ENCODE measurements at places on chromosomes 3 and 15.

DNA sequence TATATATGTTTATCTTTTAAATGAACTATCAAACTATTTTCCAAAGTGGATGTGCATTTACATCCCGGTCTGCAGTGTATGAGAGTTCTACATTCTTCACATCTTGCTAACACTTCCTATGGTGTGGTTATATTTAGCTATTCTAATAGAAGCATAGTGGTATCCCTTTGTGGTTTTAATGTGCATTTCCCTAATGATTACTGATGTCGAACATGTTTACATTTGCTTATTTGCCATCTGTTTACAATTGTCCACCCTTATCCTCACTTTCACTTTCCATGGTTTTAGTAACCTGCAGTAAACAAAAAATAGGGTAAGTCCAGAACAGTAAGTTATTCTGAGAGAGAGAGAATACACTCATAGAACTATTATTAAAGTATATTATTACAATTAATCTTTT lies 360.5 kb upstream of the NAALADL2 start:
- DNase-seq: no peak

DNA sequence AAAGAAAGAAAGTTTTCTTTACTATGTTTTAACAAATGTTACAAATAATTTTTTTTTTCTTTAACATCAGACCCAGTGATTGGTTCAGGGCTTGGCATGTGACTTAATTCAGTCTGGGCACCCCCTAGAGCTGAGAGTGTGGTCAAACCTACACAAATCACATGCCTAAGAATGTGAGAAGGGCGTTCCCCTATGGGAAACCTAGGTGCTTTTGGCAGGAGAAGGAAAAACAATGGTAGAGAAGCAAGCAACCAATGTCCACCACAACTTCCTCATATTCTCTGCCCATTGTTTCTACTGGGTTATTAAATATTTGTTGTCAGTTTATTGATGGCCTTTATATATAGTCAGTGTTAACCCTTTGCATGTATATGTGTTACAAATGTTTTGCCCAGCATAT lies 21.4 kb upstream of the PIAS1 start:
- peak; percentile 21 for DNase-seq

- DNase-seq: no peak
Measured at GRCh38 chr15:54307252-54307902, 329.1 kb downstream of the UNC13C start.

GRCh38 chr15:41333026-41333562 lies 413 bp downstream of the NUSAP1 start:
- peak; percentile 52 for DNase-seq

DNA sequence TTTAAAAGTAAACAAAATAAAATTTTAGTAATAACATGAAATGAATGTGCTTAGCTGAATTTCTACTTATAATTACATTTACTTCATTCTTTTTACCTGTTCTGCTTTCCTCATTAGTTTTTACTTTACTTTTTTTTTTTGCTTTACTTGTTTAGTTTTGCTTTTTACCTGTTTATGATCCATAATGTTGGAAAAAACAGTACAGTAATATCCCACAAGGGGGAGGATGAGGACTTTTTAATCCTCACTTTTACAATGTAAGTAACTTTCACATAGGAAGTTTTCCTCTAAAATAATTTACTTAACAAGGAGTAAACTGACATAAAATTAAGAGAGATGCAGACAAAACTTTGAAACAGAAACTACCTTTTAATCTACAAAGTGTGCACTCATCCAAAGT lies 268.7 kb downstream of the TBC1D5 start:
- DNase-seq: no peak

- no peak for DNase-seq
Measured at GRCh38 chr15:32667321-32667720, 25.8 kb downstream of the SCG5 start.

DNA sequence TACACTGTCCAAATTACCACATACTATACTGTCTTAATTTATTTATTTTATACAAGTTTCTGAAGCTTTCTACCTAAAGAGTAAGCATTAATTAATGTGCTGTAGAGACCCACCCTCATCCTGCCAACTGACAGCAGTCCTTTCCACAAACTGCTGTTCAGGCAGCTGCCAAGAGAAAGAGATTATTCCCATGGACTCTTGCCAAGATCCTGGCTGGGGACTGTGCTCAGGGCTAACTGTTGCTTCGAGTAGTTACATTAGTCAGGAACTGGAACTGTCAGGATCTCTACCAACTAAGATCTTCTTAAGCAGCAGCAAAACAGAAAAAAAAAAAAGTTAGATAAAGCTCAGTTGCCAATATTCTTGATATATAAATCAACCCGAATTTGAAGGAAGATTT lies 398.8 kb downstream of the MECOM start:
- DNase-seq: no peak

GRCh38 chr15:60460931-60461330 lies 18.0 kb downstream of the ICE2 start:
- DNase-seq: no peak

DNA sequence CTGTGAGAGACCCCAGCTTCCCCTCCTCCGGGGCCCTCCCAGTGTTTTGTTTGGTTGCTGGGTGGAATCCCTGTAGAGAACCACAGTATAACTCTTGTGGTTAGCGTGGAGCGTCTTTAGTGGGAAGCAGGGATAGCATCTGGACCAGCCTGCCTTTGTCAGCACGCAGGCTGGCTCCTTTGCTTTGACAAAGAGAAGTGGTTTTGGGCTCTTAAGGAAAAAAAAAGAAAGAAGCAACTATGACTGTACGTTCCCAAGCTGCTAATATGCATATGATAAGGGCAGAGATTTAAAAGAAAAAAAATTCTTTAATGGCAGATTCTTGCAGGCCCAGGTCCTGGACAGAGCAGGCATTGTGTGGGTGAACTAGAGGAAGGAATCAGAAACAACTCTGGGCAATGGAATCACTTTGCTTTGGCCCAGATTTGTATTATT lies 340.8 kb upstream of the CTDSPL start:
- DNase-seq: no peak

DNA sequence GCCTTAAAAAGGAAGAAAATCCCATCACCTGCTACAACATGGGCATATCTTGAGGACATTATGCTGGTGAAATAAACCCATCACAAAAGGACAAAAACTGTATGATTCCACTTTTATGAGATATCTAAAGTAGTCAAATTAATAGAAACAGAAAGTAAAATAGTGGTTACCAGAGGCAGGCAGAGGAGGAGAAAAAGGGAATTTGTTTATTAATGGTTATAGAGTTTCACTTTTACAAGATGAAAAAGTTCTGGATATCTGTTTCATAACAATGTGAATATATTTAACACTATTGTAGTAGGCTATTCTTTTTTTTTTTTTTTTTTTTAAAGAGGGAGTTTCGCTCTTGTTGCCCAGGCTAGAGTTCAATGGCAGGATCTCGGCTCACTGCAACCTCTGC lies 40.4 kb downstream of the DPH3 start:
- no peak for DNase-seq

GRCh38 chr3:9216736-9217135 lies 32.7 kb downstream of the SRGAP3 start:
- no peak for DNase-seq

DNA sequence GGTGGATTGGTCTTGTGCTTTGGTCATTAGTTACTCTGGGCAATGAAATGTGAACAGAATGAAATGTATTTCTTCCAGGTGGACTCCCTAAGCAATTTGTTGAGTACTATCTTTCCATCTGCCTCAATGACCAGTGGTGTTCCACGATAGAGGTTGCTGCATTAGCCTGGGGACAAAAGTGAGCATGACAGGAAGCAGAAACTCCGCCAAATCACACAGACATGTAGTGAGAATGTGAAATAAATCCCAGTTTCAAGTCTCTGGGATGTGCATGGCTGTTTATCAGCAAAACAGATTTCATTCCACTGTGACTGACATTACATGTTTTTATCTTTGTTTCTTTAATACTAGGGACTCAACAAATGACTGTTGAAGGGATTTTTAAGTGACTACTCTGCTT lies 63.3 kb upstream of the DCBLD2 start:
- DNase-seq: no peak

DNA sequence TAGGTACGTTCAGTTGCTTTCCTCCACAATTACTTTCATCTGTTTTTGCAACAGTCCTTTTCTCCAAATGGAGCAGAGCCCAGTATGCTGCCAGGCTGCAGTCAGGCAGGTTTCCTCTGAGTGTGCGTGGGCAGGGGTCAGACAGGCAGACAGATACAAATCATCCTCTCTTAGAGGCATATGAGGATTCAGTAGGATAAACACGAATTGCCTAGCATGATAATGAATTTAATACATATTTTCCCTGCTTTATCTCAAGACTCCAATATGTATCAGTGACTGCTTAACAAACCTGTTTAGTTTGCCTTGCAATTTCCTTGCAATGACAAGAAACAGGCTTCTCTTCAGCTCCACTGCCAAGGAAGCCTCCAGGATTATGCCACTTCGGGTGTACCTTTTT lies 140.7 kb upstream of the NR2E3 start:
- DNase-seq: no peak

DNA sequence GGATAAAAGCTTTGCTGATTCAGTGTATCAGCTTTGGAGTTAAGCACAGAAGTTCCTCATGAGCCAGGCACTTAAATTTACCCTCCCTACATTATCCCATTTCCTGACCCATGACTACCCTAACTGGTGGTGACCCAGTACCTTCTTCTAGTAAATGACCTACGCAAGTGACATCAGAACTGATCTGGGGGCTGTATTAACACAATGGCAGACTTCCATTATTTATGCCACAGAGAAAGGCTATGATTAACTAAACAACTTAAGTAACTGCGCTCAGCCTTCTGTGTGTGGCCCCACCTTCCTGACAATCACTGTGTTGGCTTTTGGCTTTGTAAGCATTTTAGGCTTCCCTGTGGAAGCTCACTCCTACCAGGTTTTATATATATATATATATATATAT lies 1.9 kb downstream of the MB21D2 start:
- no peak for DNase-seq
